ENCODE measurements at places on chromosomes 2 and 18. TPM values are rescaled to one million over a fixed set of nuclear protein-coding genes. Genes with fewer than 3 reads are reported as not detected.

GRCh38 chr2:44759823-44760222, 181.7 kb upstream of the SIX3 start:
- DNase-seq, result no peak

- no peak for DNase-seq
Measured at GRCh38 chr2:33167622-33168245, 221.0 kb downstream of the LTBP1 start.

DNA sequence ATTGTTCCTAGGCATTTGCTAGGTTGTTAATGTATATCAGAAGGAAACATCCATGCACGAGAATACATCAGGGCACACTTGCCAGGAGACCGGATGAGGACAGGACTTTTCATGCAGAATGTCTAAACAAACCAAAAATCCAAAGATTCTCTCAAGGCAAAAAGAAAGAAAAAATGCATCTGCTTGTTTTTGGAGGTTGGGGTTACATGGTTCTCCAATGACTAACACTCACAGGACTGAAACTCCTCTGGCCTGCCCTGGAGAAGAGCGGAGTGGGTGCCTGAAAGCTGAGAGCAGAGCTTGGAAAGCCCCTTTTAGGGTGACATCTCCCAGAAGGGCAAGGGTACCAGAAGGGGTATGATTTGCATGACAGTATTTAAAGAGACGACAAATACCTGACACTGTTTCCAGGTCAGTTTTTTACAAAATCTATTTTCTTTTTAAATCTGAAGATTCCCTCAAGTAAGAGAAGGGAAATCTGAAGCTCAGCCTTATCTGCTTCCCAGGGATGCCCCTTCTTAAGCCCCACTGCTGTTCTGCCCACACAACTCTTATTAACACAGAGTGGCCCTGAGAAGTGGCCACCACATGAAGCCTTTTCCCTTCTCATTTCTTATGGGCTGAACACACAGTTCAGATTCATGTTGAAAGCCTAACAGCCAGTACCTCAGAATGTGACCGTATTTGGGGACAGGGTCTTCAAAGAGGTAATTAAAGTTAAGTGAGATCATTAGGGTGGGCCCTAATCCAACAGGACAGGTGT, 216.4 kb downstream of the STK39 start:
- DNase-seq, result no peak

GRCh38 chr2:46716927-46717326, 198.7 kb downstream of the MCFD2 start:
- DNase-seq, result no peak

- no peak for DNase-seq
Measured at GRCh38 chr2:142849820-142850219, 27.6 kb upstream of the KYNU start.

DNA sequence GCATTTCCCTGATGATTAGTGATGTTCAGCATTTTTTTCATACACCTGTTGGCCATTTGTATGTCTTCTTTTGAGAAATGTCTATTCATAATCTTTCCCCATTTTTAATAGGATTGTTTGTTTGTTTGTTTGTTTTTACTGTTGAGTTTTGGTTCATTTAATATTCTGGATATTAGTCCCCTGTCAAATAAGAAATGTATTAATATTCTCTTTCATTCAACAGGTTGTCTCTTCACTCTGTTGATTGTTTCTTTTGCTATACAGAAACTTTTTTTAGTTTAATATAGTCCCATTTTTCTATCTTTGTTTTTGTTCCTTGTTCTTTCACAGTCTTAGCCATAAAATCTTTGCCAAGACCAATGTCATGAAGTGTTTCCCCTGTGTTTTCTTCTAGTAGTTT, 22.1 kb downstream of the ACVR1C start:
- DNase-seq, result no peak

- no peak for DNase-seq
Measured at GRCh38 chr2:63497576-63497975, 90.7 kb downstream of the WDPCP start.

- no peak for DNase-seq
Measured at GRCh38 chr2:230658877-230659652, 53.6 kb upstream of the CAB39 start.

DNA sequence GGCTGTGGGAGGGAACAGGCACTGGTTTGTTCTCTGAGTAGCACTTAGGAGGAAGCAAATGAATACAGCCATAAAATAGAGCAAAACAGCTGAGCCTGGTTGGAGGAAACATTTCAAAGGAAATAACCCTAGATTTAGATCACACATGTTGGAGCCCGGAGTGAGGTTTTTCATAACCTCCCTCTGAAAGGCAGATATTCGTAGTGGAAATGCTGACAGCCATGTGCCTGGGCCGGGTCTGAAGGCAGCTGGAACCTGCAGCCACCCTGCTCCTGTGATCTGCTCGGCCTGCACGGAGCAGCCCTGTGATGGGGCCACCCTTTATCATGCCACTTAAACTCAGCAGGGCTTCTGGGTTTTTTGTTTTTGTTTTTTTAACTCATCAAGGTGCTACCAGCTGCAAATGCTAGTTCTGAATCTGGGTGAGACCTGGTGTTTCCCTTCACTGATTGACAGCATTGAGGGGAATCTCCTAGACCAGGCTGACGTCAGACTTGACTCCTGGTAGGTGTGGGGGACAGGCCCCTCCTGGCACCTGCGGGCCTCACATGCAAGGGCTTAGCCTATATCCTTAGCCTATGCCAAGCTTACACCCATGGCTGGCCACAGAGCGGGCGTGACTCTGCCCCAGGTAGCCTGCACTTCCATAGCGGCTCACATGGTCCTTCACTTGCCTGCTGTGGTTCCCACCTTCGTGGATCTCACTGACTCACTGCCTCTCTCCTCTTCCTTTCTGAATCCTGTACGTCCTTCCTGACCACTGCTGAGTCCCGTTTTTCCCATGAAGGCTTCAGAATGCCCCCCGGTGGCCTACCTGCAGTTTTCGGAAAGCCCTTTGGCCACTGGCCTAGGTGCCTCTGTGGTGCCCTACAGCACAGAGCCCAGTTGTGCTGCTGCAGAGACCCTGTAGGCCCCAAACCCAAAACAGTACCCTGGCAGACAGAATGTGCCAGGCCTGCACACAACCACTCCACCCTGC, 217.3 kb downstream of the SEPTIN10 start:
- no peak for DNase-seq

DNA sequence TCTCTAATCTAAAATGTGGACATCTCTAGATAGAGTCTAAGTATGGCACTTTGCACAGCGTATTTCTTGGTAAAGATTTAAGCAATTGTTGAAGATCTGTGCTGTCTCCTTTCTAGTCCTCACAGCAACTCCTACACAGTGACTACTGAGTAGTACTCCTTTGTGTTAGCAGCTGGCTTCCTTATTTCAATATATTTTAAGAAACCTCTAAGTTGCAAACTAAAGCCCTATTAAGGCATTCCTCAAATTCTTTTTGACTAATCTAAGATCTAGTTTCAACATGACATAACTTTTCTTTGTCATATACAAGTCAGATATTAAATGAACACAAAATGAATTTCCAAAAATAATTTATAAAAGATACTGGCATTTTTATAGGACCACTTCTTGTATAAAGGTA, 121.8 kb upstream of the DNAJC10 start:
- no peak for DNase-seq

DNA sequence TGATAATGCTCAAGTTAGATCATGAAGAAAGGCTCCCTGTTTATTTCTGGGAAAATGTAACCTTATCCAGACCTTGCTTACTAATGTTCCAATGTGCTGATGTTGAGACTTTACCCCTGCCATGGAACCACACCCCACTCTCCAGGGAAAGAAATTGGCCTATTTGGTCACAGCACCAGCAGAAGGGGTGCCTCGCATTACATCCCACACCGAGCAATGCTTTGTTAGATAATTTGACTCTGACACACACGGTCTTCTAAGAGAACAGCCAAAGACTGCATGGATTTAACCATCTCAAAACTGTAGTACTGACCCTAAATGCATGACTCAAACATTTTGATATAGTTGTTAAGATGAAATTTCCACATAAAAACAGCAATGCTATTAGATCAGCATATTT, 152.1 kb upstream of the CCDC150 start:
- DNase-seq, result no peak

DNA sequence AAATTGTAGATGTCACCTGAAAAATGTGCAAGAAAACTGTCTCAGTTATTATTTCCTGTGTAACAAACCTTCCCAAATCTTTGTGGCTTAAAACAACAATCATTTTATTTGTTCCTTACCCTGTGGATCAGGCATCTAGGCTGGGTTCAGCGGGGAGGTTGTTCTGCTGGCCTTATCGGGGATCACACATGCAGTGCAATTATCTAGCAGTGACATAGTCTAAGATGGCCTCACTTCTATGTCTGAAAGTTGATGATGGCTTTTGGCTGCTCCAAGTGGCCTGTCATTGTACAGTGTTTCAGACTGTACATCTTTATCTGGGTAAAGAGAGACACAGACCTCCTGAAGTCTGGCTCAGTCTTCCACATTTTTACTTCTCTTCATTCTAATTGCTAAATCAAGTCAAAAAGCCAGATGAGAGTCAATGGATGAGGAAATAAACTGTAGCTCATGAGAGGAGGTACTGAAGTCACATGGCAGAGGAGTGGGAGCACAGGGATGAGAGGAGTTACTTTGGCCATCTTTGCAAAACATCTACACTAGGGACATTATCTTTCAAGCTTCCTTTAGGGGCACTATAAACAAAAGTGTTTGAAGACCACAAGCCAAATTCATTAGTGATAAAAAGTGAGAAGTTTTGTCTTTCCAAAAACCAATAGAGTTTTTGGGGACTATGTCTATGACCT, 243.1 kb upstream of the CCDC68 start:
- no peak for DNase-seq

GRCh38 chr18:10562773-10563160, 36.9 kb downstream of the NAPG start:
- DNase-seq, result no peak

DNA sequence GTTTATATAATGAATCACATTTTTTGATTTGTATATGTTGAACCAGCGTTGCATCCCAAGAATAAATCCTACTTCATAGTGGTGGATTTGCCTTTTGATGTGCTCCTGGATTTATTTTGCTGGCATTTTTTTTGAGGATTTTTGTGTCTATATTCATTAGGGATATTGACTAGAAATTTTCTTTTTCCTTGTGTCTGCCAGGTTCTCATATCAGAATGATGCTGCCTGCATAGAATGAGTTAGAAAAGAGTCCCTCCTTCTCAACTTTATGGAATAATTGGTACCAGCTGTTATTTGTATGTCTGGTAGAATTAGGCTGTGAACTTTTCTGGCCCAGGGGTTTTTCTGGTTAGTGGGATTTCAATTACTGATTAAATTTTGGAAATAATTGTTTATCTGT, 457.4 kb upstream of the DSEL start:
- DNase-seq, result no peak

DNA sequence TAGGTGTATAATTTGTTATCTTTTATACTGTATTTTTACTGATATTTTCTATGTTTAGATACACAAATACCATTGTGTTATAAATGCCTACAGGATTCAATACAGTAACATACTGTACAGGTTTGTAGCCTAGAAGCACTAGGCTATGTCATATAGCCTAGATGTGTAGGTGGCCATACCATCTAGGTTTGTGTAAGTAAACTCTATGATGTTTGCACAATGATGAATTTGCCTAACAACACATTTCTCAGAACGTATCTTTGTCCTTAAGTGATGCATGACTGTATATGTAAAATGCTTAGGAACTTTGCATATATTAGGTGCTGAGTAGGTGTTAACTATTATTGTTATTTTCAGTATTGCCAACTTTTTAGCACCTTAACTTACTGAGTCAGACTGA, 17.3 kb downstream of the UNC80 start:
- DNase-seq, result no peak

DNA sequence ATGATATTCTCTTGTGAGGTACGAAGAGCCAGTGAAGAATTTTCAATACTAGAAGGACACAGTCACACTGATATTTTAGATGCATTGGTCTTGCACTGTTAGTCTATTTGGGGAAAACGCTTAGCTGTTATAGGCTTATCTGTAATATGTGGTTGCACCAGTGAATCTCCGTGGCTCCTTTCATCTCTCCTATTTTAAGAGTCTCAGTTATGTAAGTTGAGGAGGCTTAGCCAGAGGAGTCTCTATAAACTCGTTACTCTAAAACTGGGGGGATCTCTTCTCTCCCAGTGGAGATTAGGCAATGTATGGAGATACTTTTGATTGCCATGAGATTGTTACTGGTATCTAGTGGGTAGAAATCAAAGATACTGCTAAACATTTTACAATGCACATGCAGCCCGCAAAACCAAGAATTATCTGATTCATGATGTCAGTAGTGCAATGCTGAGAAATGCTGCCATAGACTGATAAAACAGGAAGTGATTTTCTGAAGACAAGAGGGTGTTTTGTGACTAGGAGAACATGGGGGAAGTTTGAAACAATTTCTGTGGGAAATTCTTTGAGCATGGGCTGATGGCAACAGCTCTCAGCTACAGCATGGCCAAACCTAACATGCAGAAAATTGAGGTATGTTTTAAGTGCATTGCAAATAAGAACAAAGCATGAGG, 339.1 kb downstream of the SOX11 start:
- DNase-seq, result no peak

GRCh38 chr2:204389856-204390255, 155.4 kb upstream of the PARD3B start:
- DNase-seq, result no peak

The NMUR1 gene
- not detected for total RNA-seq

The ZSCAN30 gene
- total RNA-seq, result 14.0 TPM

The FSHR gene
- not detected for total RNA-seq

The PRSS56 gene
- total RNA-seq, result not detected

The SERPINB5 gene
- not detected for total RNA-seq

The SIX2 gene
- not detected for total RNA-seq

The PIEZO2 gene
- not detected for total RNA-seq

The RESP18 gene
- not detected for total RNA-seq

The LRRC30 gene
- total RNA-seq, result not detected

The CKAP2L gene
- 37.4 TPM for total RNA-seq

The MRO gene
- total RNA-seq, result not detected

Measured in naive thymus-derived CD4-positive, alpha-beta T cell (primary cell).